ENCODE measurements at places on chromosomes 6 and 20.

DNA sequence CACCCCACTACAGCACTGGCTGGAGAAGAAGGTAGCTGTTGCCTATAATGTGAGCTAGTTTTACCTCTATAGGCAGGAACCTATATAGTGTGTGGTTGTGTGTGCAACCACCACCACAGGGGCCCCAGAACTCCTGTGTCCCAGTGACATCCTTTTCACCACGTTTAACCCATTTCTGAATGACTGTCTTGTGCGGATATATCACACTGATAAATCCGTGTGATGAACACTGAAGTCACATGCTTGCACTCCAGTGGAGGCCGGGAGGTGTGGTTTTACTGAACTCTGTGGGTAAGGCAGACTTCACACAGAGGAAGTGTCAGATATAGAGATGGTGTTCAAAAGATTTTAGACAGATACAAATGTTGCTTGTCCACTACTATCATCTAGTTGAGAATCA, 32.5 kb downstream of the SDHAF4 start:
- DNase-seq = no peak

- DNase-seq = no peak
Measured at GRCh38 chr6:125944434-125944816, 12.1 kb upstream of the HINT3 start.

GRCh38 chr6:88964509-88964908, 1.1 kb upstream of the RNGTT start:
- no peak for DNase-seq

- DNase-seq = no peak
Measured at GRCh38 chr6:125863023-125863422, 72.3 kb downstream of the NCOA7 start.

DNA sequence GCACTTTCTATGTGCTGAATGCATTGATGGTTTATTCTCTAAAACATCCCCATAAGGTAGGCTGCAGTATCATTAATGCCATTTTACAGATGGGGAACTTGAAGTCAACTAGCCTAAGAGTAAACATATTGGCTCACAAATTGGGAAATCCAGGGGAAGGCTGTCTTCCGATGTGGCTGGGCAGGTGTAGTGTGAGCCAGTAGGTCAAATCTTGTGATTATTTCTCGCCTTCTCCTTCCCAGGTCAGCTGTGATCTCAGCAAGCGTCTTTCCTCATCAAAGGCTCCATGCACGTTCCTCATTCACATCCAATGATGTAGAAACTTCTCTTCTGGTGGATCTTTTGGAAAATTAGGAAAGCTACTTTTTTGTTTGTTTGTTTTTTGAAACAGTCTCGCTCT, 94.1 kb upstream of the SHLD1 start:
- no peak for DNase-seq

DNA sequence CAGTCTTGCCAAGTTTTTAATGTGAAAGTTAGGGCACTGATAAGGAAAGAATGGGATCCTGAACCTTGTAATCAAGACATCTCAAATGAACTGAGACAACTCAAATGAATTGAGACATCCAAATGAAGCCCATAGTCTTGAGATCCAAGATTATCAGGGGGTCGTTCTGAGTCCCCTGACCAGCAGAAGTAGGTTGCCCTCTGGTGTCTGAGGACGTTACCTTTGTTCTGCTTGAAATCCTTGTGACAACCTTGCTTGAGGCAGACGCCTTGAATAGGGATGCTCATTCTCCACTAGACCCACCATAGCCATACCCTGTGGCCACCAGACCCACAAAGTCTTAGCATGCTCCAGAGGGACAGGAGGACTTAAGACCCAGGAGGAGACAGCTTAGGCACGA, 37.7 kb downstream of the ZBTB9 start:
- no peak for DNase-seq

DNA sequence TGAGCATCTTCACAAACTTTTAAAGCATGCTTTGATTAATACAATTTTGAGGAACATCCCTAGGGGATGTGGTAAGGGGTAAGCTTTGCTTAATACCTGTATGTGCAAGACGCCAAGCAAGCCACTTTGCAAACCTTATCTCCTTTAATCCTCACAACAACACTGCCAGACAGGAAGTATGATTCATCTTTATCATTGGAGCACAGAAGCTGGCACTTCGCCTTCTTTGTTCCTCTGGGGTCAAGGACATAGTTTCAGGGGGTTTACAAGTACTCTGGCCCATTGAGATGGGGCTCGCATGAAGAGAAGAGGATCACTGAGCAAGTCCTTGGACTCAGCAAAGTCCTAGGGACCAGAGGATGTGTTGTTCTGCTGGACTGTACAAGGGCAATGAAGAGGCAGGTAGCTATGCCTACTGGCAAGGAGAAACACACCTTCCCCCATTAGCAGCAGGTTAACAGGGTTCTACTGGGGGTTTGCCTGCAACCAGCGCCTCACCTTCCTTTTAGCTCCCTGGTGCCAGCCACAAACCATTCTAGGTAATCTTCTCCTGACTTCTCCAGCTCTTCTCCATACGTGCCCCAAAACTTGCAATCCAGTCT, 8.8 kb downstream of the TMEM244 start:
- no peak for DNase-seq

- peak; percentile 25 for DNase-seq
Measured at GRCh38 chr6:84685983-84686584, 78.3 kb downstream of the TBX18 start.

DNA sequence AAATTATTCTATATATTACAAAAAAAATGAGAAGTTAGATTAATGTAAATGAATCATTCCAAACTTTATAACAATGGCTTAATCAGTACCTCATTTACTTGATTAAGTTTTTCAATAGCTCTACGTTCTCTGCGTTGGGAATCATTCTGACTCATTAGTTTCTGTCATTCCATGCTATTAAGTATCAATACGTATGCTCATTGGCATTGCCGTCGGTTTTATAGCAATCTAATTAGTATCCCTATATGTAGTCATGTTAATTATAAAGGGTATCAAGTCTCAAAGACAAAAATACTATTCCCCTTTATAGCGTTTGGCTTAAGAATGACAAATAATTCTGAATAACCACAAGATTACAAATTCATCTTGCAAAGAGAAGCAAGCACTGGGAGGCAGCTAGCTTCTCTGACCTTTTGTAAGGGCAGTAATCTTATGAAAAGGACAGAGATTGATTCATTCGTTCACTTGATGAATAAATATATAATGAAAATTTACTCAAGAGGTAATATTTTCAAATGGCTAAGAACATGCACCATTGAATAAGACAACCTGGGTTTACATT, 41.8 kb downstream of the OLIG3 start:
- DNase-seq = no peak

DNA sequence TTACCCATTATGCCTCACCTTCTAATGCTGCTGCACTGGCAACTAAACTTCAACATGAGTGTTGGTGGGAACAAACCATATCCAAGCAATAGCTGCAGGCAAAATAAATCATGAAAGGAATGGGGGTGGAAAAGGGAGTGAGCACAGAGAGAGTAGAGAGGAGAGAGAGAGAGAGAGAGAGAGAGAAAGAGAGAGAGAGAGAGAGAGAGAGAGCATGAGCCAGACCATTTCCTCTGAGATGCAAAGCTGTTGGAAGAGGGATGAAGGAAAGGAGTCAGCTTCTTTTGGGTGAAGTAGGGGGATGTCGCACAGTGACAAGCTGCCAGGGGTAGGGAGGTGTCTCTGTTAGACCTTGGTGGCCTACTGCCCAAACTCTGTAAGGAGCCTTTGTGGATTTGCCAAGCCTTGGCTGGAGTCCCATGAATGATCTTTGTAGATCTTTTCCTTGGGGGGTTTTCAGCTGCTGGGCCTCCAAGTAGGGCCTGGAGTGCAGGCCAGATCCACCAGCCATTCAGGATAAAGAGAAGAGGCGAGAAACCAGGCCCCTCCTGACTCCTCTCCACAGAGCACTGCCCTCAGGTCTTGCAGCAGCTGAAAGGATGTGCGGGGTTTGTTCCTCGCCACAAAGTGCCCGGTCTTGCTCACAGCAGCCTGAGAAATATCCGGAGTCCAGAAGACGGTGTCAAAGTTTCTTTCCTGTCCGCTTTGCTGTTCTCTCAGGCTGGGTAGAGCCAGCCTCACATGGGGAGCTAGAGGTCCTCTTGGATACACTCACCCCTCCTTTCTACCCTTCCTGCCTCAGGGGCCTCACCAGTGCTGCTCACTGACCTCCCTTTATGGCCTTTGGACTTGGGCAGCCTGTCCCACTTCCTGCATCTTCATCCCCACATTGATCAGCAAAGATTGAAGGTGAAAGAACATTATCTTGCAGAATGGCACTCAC, 17.8 kb downstream of the BTBD3 start:
- DNase-seq = no peak

- no peak for DNase-seq
Measured at GRCh38 chr20:48558906-48559305, 268.9 kb downstream of the PREX1 start.

DNA sequence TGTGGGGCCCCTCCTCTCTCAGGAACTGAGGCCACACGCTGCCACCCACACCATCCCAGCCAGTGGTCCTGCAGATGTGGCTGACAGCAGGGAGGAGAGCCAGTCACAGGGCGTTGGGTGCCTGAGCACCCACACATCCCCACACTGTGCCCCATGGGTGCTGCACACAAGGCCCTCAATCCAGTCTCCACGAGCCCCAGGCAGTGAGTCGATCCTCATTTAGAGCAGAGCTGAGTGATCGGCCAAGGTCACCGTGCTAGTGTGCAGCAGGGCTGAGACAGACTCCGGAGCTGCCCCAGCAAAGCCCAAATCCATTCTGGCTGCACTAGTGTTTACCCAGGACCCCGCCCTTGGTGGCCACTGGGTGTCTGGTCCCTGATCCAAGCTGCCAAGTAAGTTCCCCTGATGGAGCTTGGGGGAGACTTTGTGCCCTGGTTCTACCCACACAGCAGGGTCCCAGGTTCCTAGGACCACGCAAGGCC, 9.0 kb downstream of the C20orf203 start:
- no peak for DNase-seq

- no peak for DNase-seq
Measured at GRCh38 chr6:108822401-108822800, 25.8 kb upstream of the ARMC2 start.

DNA sequence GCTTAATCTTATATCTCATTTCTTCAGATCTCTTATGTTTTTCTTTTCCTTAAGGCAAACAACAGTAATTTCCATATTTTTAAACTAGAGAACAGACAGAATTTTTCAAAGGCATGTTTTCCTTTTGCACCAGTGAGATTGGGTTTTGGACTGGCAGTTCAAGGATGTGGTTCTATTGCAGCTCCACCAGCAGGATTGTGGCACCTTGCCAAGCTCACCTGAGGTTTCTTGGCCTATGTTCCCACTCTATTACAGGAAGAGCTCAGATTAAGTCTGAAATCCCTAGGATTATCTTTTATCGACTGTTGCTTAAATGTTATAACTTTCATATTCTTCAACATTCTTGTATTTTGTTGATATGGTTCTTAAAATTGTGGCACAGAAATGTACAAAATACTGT, 218.9 kb downstream of the PLCB4 start:
- no peak for DNase-seq

GRCh38 chr6:82057846-82058554, 189.5 kb downstream of the IBTK start:
- DNase-seq = no peak

- no peak for DNase-seq
Measured at GRCh38 chr6:161434921-161435747, 161.3 kb upstream of the AGPAT4 start.

GRCh38 chr20:5789827-5790226, 39.6 kb downstream of the SHLD1 start:
- DNase-seq = no peak

DNA sequence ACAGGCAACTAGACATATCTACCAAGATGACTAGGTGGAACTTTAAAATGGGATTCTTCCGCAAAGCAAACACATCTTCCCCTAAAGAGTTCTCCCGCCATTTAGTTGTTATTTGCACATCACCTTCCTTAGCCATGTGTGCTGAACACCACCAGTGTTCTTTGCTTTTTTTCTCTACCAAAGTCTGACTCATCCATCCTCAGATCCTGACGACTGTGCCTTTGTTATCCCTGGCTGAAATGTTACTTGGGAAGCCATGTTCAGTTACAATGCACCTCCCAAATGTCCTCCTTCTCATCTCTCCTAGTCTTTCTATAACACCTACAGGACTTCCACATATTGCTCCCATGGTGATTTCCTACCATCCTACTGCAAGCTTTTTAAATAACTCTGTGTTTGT, 593.5 kb upstream of the ARID1B start:
- no peak for DNase-seq

GRCh38 chr6:144215402-144215931, 65.2 kb downstream of the STX11 start:
- DNase-seq = no peak

DNA sequence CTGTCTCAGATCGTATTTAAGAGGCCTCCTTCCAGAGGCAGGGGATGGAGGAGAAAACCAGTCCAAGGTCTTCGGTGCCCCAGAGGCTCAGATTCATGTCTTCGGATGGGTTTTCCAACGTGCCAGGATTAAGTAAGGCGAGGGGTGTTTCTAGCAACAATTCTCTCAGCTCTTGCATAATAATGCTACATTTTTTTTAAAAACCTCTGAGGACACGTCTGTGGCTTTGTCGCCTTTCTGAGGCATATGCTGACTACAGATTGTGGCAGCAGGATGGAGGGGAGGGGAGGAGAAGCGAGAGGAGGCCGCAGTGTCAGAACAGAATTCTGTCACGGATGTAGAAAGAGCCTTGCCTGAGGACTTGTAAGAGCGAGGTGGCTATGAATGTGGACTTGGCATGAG, 17.7 kb upstream of the CCDC167 start:
- no peak for DNase-seq

DNA sequence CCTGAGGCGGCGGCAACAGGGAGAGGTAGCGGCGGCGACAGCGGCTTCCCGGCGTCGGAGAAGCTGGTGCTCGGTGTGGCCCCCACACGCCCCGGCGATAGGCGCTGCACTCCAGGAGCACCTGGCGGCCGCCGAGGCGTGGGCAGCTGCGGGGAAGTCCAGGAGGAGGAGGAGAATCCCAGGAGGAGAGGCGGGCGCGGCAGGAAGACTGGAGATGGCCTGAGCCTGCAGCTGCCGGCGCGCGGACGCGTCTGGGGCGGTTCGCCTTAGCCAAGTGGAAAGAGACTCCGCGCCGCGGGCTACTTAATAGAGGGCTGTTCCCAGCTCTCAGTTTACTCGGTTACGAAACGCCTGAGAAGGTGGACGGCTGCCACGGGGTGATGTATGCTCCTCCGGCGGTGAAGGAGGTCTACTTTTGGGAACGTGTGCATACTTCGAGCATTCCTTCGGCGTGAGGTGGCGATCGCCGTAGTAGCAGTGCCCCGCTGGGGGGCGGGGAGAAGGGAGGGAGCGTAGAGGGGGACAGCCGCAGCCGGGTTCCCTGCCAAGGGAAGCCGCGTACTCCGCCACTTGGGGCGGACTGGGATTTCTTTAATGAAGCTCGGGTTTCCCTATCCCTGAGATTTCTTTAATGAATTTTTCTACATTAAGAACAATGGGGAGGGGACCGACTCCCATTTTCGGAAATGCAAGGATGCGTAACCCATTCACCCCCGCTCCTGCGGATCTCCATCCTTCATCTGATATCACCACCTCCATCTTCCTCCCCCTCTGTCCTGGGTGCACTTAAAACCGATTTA, at the start of gene COL12A1:
Gene COL12A1 (minus strand): TSS at position 278 of the 800 bp plus-strand sequence. CDS start 3,261 bp downstream, outside the sequence.
- no peak for DNase-seq

DNA sequence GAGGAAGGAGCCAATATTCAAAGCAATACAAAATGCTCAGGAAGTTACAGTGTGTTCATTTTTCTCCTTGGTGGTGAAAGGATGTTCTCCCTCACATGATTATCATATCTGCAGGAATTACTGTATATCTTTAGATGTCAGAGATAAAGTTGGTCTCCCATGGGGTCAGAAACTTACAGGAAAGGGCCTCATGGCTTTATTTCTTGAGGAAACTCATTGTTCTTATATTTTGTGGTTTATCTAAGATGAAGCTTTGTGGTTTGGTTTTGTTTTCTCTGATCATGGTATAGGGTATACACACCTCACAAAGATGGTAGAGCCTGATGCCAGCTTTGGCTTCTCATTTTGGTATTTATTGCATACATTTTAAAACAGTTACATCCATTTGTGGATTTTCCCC, 100.5 kb upstream of the STXBP5 start:
- DNase-seq = no peak

Measured in iPS DF 6.9 (cell line).